Peyer's patch (tissue), 4 donors: ENCODE measurements at places on chromosomes 7 and 10. TPM values are rescaled to one million over a fixed set of nuclear protein-coding genes. Genes with fewer than 3 reads are reported as not detected.

- DNase-seq, result peak; percentile 76
These were observed 19.0 kb upstream of the ANKRD2 start for GRCh38 chr10:97553575-97554031.

Gene BLVRA
- total RNA-seq, result 2.8 TPM

DNA sequence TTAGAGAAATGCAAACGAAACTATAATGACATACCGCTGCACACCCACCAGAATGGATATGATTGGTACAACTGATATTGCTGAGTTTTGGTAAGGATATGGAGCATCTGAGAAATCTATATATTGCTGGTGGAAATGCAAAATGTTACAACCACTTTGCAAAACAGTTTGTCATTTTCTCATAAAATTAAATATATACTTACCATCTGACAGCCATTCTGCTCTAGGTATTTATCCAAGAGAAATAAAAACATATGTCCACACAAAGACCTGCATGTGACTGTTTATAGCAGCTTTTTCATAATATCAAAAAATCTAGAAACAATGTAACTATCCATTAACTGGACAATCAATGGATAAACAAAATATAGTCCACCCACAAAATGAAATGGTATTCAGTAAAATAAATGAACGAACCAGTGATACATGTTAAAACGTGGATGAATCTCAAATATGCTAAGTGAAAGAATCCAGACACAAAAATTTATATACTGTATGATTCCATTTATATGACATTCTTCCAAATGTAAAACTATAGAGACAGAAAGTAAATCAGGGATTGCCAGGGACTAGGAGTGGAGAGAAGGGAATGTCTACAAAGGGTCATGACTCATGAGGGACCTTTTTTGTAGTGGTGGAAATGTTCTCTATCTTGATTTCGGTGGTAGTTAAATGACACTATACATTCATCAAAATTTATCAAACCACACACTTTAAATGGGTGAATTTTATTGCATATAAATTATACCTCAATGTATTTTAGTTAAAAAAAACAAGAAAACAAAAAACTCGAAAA lies 312.0 kb upstream of the GLI3 start:
- no peak for DNase-seq

Gene MRC1
- total RNA-seq, result 8.1 TPM

GRCh38 chr10:57898231-57898630 lies 369.5 kb downstream of the IPMK start:
- DNase-seq, result no peak

GRCh38 chr10:24894309-24894708 lies 58.1 kb downstream of the PRTFDC1 start:
- no peak for DNase-seq

DNA sequence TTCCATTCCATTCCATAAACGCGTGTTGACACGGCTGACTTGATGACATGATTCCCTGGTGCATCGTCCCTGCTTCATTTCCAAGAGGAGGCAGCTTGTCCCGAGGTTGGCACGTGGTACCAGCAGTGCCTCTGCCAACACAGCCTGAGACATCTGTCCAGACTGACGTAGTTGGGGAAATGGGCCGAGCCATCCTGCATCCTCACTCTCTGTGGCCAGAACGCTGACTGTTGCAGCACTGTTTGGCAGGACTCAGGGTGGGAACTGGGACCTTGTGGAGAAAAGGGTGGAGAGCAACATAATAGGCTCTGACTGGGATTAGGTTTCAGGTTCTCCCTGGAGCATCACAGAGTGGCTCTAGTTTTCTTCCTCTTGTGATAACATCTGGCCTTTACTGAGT lies 118.6 kb upstream of the BTBD16 start:
- no peak for DNase-seq

DNA sequence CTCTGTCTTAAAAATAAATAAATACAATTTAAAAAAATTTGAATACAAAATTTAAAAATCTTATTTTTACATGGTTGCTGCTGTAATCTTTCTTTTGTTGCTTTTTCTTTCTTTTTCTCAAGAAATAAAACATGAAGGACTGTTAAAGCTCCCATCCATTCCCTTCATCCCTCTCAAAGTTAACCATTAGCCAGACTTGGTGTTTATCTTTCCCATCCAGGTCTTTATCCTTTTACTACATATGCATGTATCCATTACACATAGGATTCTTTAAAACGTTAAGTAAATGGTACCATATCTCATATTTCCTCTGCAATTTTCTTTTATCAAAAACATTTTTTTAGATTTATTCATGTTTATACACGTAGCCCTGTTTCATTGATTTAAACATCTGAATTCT lies 70.1 kb downstream of the CREB3L2 start:
- no peak for DNase-seq

Gene HKDC1
- 193 TPM for total RNA-seq

DNA sequence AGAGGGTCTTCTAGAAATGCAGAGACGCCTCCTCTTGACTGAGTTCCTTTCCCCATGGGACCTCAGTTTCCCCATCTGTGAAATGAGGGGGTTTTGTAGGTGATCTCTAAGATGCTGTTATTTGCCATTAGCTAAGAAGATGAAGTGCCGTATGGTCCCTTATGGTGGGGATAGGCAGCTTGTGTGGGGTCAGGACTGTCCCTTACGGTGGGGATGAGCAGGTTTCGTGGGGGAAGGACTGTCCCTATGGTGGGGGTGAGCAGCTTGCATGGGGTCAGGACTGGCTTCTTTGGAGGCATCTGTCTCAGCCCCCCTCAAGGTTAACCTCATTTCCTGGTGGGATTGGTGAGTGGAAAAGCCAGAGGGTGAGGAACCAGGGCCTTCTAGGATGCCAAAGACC lies 148.3 kb upstream of the GPR26 start:
- no peak for DNase-seq

DNA sequence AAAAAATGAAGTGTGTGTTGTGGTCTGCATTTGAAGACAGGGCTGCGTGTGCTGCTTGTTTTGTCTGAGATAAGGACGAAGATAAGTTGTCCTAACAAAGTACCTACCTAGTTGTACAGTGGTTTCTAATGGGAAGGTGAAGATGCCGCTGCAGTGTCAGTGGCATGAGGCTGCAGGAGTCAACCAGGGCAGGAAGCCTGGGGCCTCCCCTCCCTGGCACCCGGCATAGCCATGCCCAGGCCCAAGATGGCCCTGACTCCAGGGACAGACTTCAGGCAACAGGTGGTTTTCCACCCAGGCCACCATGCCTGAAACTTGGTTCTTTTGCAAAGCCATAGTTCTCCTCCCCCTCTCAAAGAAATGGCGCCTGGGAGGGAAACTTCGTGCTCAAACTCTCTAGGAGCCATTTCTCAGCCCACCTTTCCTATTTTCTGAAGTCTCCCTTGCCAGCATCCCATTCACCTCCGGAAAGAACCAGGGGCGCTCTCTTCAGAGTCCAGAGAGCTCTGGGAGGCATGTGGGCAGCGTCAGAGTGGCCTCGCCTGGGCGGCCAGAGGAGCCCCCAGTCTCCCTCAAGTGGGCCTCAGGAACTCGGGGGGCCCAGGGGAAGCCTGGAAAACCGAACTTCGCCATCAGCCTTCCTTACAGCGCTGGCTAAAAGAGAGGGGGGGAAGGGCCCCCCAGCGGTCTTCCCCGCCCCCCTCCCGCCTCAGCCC lies 2.1 kb upstream of the KAT6B start:
- peak; percentile 49 for DNase-seq

DNA sequence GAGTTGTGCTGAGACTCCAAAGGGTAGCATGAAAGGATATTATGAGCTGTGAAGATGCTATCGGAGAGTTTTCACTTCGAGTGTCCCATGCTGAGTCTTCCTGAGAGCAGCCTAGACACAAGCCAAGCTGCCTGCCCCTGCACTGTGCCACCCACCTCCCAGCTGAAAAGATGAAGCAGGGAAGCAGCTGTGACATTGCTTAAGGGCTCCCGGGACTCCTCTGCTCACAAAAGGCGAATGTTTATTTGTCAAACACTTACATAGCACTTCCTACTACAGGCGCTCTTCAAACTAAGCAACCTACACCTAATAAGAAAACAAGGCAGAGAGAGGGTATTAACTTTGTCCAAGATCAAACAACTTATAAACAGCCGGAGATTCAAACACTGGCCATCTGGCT lies 95.6 kb downstream of the OSBPL3 start:
- no peak for DNase-seq

- no peak for DNase-seq
These were observed 45.4 kb downstream of the CUBN start for GRCh38 chr10:17084258-17084657.

GRCh38 chr10:44253769-44254462 lies 131.0 kb downstream of the CXCL12 start:
- DNase-seq, result no peak

DNA sequence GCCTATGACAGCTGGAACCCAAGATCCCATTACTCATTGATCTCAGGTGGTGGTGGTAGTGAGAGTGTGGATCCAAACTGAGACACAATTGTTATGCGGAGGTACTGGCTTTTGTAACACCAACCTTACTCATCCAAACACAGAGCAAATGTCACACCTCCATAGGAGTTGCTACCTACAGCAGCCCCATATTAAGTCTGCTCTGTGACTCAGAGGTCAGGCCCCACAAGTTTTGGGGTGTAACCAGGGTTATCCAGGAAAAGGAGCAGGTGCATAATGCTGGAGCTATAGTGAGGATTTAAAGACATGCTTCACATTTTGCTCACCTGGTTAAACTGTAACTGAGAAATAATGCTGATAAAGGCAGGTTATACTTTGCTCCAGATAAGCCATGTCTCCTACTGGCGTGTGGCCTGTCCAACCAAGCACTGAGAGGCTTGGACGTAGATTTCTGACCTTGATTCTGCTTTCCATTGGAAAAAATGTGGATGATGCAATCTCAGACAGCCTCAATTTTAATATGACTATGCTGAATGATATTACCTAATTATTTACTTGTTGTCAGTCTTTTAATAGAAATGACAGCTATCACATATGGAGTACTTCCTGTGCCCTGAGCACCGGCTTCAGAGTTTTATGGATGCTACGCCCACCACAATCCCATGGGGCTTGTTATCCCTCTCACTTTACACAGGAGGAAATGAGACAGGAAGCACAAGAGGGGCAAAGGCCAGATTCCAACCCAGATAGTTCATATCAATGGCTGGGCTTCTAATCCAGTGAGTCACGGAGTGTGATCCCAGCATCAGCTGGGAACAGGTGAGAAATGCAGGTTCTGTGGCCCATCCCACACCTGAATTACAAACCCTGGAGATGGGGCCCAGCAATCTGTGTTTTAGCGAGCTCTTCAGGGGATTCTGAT lies 181.3 kb downstream of the CHN2 start:
- DNase-seq, result no peak

- peak; percentile 23 for DNase-seq
These were observed 116.3 kb upstream of the RET start for GRCh38 chr10:42960491-42960990.

DNA sequence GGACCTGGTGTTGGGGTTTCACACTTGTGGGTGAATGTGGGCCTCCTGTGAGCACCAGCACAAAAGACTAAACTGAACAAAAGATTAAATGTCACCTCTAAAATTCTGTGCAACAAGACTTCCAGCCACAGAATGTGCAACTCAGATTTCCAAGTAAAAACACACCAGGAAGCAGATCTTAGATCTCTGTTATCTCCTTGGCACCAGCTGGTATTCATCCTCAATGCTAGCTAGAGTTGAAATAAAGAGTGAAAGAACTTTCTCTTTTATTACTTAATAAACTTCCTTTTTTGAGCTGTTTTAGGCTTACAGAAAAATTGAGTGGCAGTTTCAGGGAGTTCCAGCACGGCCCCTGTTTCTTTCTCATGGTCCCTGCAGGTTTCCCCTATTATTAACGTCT lies 40.2 kb downstream of the EGFR start:
- DNase-seq, result no peak

GRCh38 chr10:8047452-8048280 lies 6.8 kb upstream of the GATA3 start:
- DNase-seq, result no peak

DNA sequence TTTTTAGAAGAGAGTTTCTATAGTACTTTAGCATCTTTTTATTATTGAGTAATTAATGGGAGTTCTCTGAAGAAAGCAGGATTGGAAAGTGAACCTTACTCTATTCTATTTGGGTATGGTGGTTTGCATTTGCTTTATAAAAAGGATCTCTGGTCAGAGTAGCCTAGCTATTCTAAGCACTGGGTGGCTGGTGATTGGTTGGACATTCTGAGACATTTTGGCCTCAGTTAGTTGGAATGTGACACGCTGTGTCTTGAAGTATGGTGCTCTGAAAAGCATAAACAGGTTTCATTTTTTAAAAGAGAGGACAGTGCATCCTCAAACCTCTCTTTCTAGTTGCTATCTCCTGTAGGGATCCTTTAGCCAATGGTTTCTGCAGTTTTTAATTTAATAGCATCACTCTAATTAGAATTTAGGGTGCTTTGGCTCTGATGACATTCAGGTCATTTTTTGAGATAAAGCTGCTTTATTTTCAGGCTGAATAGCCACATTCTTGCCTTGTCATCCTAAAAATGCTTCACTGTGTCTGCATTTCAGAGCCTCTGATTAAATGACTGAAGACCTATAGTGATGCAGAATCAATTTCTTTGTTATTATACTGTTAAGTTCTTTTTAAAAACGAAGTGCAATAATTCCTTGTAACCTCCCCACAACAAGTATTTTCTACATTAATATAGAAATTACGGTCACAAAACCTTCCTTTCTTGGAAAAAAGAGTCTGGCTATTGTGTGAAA lies 20.6 kb downstream of the TMEM178B start:
- DNase-seq, result no peak

- DNase-seq, result no peak
These were observed 440.6 kb upstream of the LRRN3 start for GRCh38 chr7:110650328-110650727.
